ENCODE measurements at places on chromosomes 16 and 17.

DNA sequence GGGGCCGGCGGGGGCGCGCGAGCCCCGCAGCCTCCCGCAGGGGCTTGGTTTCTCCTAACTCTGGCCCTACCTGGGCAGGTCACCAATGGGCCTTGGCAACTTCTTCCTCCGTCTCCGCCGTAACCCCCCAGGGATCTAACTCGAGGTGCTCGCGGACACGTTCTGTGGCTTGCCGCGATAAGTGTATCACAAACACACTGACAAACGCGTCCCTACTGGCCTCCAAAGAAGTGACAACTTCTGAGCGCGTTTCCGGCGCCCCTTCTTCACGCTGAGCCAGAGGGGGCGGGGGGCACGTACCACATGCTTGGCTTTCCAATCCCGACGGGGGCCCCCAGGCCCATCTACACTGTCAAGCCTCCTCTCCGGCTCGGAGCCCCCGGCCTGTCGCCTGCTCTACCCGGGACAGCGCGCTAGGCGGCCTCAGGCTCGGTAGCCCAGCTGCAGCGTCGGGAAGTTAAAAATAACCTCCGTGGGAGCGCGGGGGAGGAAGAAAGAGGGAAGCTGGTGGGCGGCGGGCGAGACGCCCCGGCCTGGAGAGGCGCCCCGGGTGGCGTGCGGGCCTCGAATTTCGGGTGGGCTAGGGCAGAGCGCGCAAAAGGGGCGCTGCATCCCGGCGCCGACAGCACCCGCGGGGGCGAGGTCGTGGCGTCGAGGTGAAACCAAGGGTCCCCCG, 725 bp upstream of the SPHK1 start:
- peak; percentile 78 for DNase-seq

DNA sequence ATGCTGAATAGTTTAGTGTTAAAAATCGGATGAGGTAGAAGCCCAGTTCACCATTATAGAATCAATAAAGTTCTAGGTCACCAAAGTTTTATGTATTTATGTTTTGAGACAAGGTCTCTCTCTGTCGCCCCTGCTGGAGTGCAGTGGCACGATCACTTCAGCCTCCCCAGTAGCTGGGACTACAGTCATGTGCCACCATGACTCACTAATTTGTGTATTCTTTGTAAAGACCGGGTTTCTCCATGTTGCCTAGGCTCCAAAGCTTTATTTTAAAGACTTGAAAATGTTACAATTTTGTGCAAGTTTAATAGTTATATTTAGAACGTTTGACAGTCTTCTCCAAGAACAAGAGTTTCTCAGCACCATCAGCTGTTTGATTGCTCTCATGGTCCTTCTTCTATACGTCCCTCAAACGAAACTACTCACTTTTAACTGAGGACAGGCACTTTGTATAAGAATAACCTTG, 32.1 kb downstream of the NDE1 start:
- DNase-seq: no peak

- no peak for DNase-seq
Observed at GRCh38 chr17:82065193-82065637, 389 bp downstream of the DUS1L start.

- peak; percentile 99 for DNase-seq
Observed at GRCh38 chr16:2429034-2429770, at the start of gene CCNF. Gene CCNF (plus strand): TSS chr16:2429447. CDS start chr16:2429482, 35 bp downstream.

DNA sequence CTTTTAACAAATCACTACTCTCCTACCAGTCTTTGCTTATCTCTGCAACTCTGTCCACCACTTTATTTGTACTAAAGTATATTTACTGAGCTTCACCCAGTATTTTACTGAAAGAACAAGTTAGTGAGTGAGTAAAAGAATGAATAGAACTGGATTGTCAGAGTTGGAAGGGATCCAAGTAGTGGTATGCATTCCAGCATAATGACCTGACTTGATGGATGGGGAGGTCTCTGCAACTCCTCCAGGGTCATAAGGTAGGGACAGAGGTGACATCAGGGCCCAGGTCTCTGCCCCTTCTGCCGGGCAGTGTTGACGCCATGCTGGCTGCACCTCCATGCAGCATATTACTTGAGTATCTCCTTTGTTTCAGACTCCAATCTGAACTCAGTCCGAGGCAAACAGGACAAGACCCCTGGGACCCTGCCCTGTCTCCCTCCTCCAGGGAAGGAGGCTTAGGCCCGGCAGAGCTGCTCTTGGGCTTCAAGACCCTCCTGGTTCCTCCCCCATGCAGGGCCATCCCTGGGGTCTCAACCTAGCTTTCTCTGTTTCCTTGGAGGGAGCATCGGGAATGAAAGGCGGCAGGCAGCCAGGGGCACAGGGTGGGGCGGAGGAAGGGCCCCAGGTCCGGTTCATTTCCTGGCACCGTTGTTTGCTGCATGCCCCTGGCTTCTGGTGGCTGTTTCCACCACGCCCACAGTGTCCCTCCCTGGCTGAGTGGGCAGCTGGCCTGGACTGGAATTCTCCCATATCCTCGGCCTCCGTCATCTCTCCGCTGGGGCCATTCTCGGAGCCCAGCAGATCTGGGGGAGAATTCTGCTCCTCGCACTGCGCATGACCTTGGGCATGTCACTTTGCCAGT, 12.4 kb upstream of the ITGA3 start:
- DNase-seq: no peak

DNA sequence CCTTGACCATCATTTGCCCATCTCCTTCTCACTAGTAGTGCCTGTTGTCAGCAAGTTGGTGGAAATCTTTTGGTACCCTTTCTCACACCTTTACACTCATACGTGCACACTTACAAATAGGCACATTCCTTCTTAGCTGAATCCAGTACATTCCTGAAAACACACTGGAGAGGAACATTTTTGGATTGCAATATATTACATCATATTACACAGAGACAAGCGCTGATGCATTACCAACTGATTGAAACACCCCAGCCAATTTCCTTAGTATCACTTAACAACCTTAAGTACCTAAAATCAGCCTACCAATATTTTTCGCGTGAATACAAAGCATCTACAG, 64.1 kb downstream of the PLCG2 start:
- no peak for DNase-seq

Measured in upper lobe of right lung (tissue), 1 donor.